ENCODE measurements at places on chromosomes 16 and 17. TPM values are rescaled to one million over a fixed set of nuclear protein-coding genes. Genes with fewer than 3 reads are reported as not detected.

DNA sequence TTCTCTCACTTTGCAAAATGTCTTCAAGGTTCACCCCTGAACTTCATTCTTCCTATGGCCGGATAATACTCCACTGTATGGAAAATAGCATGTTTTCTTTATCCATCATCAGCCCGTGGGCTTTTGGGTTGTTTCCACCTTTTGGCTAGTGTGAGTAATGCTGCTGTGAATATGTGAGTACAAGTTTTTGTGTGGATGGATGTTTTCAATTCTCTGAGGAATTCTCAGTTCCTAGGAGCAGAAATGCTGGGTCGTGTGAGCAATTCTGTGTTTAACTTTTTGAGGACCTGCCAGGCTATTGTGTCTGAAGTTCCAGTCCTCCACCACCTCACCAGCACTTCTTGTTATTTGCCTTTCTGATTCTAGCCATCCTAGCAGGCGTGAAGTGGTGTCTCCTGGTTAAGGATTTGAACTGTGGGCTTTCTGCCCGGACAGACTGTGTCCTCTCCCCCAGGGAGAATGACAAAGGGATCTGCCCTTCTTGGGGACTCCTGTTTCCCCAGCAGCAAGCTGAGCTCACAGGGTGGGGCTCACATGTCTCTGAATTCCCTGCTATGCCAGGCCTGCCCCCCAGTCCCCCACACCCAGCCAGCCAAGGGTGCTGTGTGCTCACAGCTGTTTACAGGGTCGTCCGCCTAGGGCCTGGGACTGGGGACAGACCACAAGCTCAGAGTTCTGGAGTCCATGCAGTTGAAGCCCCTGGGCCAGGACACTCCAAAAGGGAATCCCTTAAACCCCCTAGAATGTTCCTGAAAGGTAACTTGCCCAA lies 92.2 kb upstream of the CIBAR2 start:
- no peak for DNase-seq

DNA sequence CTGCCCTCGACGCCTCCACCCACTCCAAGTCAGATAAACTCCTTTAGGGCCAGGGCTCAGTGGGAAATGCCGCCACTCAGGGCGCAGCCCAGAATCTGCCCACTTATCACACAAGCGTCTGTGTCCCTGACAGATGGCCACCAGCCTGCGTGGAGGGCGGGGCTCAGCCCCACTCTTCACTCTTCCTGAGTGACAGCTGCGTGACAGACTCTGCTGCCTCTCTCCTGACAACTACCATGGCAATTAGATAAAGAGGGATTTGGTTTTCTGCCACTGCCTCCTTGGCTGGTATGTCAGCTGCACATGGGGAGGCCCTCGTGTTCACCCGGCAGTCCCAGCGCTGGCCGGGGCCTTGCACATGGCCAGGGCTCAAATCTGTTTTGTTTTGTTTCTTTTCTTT lies 96.2 kb downstream of the RTN4RL1 start:
- DNase-seq: no peak

- no peak for DNase-seq
Measured at GRCh38 chr17:75906143-75906884, 1.6 kb upstream of the MRPL38 start.

- DNase-seq: no peak
Measured at GRCh38 chr16:86946981-86947380, 368.6 kb downstream of the FOXL1 start.

- DNase-seq: no peak
Measured at GRCh38 chr17:2701161-2701995, 10.2 kb downstream of the CLUH start.

DNA sequence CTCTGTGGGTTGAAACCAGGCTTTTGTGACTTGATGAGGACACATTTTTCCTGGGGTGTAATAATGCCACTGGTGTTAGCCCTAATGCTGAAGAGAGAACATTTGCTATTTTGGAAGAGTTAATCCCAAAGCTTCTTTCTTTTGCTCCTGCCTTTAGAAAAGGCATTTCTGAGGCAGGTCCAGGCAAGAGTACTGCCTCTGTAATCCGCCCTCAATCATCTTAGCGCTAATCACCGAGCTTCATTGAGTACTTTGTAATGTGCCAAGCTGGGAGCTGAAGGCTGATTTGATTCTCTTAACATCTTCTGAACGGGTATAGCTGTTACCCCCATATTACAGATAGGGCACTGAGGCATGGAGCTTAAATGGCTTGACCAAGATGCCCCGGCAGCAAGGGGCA lies 60.3 kb downstream of the AKAP1 start:
- no peak for DNase-seq

- no peak for DNase-seq
Measured at GRCh38 chr17:32114536-32114935, 27.8 kb upstream of the RHOT1 start.

DNA sequence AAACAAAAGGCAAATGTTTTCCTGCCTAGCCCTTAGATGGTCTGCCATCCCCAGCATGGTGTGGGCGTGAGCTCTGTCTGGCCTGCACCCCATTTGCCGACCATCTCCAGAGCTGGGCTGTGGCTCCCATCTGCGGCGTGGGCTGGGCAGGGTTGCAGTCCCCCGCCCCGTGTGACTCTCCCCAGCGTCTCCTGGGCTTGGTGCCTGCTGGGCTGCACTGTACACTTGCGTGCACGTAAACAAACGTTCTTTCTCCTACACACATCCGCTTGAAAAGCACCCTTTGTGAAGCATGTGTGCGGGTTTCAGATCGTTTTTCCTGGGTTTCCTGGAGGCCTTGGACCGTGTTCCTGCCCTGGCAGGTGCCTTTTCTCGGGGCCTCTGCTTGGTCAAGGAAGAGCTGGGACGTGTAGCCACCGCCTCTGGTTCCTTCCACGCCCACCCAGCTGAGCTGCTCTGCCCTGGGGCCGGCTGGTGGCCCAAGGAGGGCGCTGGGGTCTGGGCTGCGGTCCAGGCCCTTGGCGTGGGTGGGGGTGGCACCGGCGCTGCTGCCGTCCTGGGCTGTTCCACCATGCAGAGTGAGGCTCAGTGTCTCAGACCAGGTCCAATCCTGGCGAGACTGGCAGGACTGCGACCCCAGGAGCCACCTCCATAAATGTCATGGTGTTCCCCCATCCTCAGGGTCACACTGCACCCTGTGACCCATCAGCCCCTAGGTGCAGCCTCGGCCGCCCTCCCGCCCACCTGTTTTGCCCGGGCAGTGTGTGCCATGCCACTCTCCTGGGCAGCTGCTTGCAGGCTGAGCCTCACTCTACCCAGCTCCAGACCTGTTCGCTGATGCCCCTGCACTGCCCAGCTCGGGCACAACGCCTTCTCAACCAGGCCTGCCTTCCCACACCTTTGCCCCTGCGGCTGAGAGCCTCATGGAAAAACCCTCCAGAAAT lies 9.9 kb upstream of the BAIAP3 start:
- DNase-seq: no peak

DNA sequence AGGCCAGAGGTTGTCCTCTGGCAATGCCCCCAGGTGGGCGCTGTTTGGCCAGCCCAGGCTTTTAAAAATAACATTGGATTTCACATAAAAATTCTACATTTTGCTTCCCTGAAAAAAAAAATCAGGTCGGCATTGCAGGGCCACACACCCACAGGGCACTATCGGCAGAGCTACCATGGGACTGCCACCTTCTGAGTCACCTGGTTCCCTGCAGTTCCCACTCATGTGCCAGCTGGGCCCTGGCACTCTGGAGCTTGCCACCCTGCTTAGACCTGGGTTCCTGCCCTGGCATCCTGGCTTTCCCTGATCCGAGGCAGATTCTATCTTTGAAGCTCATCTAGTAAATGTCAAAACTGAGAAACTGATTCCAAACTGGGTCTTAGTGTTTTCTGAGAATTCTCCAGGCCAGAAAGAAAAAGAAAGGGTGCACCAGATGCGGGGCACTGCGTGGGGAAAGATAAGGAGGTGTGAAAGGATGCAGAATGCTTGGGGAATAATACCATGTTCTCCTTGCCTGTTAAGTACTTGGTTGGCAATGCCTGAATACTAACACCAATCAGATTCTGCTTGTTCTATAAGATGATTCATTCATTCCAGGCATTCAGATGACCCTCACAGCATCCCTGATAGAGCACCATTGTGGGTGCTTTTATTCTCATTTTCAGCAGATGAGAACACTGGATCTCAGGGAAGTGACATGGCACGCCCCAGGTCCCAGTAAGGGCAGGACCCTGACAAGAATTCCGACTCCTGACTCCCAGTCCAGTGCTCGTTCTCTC lies 51.8 kb downstream of the RAI1 start:
- no peak for DNase-seq

Gene AMFR
- total RNA-seq: 97.2 TPM

Gene TERB1
- total RNA-seq: 1.0 TPM

Gene HOXB6
- 111 TPM for total RNA-seq

Gene KRT9
- not detected for total RNA-seq

Gene TMEM186
- total RNA-seq: 7.2 TPM

Gene FKBP10
- 42.0 TPM for total RNA-seq

Gene CLEC3A
- total RNA-seq: not detected
